ENCODE measurements at places on chromosomes 2 and 18. TPM values are rescaled to one million over a fixed set of nuclear protein-coding genes. Genes with fewer than 3 reads are reported as not detected.

Gene PIK3C3
- 55.2 TPM for total RNA-seq

Gene CD8A
- total RNA-seq: not detected

Gene SMAD7
- 20.9 TPM for total RNA-seq

Gene GPAT2
- total RNA-seq: 2.3 TPM

Gene BARD1
- 11.5 TPM for total RNA-seq

Gene UNC80
- total RNA-seq: not detected

Data from smooth muscle cell of bladder (primary cell).